Activated T-helper 17 cell treated with anti-CD3 and anti-CD28 coated beads, Interleukin-2, amount 50 U/mL, for 72 hours (primary cell): ENCODE measurements at places on chromosomes 11 and 22.
A peak's percentile ranks its signal among the peaks of the same experiment; 100 is the strongest.

GRCh38 chr11:129846508-129847335 lies 31.1 kb downstream of the TMEM45B start:
- ATAC-seq = peak; percentile 98

- peak; percentile 64 for ATAC-seq
Measured at GRCh38 chr11:82996966-82997606, 74.6 kb downstream of the RAB30 start.

DNA sequence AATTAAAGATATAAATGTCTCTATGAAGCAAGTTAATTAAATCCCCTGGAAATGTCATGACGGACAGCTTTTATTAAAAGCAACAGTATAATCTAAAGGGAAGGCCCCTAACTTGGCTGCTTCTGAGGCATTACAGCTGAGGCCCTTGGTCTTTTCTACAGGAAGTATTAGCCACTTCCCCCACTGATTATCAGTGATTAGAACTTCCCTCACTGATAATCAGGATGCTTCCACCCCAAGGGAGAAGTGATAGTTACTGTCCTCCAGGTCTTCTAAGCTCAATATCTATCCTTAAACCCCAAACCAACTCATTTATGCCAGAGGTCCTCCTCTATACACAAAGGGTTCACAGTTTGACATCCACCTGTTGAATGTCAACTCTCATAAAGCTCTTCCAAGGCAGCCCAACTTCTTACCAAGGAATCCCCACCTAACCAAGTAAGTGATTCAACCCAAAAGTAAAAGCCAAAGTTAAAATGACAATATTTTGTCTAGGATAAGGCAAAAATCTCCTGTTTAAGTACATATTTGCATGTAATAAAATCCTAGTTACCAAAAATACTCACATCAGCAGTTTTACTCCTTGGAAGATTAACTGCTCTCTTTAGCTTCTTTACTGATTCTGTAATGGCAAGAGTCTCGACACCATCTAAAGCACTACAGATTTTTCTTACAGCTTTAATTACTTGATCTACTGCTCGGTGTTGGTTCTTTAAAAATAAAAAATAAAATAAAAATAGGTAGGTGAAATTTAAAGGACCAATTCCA lies 58.6 kb upstream of the RPS13 start:
- ATAC-seq = no peak

- no peak for ATAC-seq
Measured at GRCh38 chr11:37849706-37850105, 1251.7 kb upstream of the RAG2 start.

DNA sequence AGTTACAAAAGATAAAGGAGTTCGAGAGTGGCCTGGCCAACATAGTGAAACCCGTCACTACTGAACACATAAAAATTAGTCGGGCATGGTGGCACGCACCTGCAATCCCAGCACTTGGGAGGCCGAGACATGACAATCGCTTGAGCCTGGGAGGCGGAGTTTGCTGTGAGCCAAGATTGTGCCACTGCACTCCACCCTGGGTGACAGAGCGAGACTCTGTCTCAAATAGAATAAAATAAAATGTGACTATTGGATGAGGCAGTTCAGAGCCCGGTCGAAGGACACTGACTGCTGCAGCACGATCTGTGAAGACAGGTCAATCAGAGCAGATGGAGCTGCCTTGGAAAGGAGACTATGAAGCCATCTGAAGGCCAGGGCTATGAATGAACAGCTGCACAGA lies 37.7 kb upstream of the ANO1 start:
- ATAC-seq = no peak

DNA sequence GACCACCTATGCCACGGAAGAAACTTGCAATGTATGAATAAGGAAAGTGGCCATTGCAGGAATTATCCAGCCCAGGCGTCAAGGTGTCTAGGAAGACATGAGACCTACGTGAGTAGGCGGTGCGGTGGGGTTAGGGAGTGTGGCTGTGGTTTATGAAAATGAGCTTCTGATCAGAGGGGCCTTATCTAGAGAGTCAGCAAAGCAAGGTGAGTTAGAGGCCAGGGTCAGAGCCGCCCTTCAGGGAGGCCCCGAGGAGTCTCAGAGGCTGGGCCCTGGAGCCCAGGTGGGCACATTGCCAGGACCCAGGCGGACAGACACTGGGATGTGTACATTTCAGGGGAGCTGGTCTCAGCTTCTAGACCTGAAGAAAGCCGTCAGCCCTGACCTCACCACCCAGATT lies 13.8 kb upstream of the LINC01488 start:
- no peak for ATAC-seq

DNA sequence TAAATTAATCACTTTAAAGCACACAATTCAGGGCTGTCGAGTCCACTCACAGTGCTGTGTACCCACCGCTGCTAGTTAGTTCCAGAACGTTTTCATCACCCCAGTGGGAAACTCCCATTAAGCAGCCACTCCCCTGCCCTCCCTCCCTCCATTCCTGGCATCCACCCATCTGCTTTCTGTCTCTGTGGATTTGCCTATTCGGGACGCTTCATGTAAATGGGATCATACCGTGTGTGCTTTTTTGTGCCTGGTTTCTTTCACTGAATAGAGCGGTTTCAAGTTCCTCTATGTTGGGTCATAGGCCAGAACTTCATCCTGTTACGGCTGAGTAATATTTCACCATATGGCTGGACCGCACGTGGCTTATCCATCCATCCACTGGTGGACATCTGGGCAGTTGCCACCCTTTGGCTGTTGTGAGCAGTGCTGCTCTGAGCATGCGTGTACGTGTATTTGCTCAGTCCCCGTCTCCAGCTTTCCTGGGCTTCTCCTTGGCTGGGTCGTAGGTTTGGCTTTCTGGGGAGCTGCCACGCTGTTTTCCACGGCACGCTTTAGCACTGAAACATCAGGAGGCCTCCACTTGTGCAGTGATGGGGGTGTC lies 30.1 kb downstream of the ARHGAP8 start:
- no peak for ATAC-seq

DNA sequence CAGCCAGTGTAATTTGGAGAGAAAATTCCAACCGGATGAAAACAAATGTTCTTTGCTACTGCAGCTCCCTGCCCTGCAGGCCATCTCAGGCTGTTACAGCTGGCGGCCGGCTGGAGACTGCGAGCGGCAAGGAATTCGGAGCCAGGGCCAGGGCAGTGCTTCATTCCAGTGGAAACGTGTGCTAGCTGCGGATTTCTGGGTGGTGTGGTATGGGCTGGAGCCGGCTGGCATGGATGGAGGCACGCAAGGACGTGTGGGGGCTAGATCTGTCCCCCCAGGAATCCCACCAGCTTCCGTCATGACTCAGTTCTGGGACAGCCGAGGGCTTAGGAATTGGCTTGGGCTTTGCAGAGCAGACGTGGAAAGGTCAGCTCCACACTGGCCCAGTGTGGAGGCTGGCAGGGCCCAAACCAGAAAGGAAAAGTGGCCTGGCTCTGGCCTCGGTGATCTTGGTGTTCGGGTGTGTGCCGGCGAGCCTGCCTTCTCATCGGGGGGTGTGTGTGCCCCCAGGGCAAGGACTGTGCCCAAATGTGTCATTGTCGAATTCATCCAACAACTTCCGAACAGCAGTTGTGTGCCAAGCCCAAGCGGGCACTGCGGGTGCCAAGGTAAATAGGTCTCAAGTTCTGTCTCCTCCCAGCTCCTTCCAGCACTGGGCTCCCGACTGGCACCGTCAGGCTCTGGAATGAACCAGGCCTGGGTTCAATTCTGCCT lies 48.1 kb upstream of the SHISAL1 start:
- ATAC-seq = no peak

GRCh38 chr22:45071618-45072017 lies 61.8 kb upstream of the PHF21B start:
- no peak for ATAC-seq

DNA sequence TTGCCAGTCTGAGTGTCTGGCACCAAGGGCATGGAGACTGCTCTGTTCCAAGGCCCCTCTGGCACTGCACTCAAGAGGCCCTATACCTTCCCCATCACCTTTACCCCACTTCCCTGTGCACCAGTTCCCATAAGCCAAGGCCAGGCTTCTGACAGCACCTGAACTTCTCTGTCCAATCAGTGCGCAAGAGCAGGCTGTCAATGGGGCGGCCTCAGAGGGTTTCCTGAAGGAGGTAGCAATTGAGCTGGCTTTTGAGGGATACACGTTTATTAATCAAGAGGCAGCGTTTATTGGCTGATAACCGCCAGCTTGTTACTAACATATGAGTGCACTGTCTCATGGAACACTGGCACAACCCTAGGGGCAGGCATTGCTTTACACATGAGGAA lies 2.1 kb downstream of the SH3BP1 start:
- no peak for ATAC-seq

DNA sequence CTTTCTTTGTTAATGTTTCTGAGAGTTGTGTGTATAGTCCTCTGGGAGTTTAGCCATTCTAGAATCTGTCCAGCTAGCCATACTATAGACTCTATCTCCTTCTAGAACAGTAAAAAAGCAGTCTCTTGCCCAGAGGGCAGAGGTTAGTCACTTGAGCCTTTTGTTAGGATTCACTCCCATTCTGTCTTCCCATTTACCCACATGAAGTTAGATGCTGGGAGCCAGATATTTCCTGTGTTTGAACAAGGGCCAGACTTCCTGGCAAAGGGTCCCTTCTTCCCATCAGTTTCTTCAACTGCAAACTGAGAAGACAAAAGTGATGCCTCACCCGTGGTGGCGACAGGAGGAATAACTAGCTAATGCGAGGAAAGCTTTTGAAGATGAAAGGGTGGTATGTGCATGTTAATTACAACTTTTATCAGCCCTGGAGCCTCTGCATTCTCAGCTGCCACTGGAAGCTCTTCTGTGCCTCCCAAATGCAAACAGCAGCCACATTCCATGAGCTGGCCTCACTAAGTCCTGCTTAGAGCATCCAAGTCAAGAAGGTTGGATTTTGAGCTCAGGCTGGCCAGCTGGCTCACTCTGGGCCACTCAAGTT lies 12.8 kb downstream of the CD44 start:
- no peak for ATAC-seq

DNA sequence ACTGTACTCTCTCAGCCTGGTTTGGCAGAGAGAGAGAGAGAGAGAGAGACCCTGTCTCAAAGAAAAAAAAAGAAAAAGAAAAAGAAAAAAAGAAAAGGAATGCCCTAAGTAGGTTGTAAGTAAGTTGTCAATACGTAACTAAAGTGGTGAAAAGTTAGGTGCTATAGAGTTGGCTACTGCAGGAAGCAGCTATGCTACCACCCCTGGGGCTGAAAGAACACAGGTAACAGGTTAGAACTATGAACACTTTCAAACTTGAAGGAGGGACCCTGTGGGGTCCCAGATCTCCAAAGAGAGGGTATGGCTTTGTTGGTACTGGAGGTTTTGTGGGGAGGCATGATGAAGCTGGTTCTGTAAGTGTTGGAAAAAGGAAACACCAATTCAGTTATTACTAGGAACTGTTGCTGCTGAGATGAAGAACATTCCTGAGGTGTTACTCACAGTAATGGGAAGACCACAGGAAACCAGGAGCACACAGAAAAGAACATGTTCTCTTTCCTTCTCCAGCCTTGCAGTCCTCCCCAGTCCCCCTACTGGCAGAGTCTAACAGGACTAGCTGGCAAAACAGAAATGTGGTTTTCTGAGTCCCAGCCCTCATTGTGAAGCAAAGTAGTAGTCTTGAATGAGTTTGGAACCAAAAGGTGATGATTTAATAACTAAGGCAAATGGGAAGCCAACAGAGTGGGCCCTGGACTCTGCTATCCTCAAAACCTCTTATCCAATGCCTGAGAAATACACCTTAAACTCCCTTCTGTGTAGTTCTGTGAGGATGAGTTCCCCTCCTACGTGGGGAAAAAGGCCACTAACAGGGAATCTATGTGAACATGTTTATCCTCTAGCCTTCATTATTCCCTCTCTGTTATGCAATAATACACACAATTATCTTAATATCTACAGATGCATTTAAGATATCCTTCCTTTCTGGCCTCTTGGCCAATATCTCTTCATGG lies 427.0 kb upstream of the DDI1 start:
- ATAC-seq = no peak

- peak; percentile 58 for ATAC-seq
Measured at GRCh38 chr11:47259232-47259977, 1.6 kb downstream of the NR1H3 start.

- ATAC-seq = no peak
Measured at GRCh38 chr11:44270403-44271273, 39.3 kb downstream of the ALX4 start.

DNA sequence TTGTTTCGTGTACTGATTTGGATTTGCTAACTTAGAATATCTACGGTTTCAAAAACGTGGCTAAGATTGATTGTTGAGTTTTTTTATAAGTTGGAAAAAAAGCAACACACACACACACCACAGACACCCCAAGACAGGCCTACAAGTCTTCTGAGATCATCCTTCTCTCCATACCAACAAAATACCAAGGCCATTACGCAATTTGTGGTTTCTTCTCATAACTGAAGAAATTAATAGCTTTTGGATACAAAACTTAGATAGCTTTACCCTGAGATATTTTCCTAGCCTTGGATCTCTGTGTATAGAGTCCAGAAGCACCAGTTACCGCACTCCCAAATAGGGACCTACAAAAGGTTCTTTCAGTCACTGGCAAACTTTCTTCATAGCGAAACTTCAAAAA lies 113.6 kb downstream of the SIK3 start:
- no peak for ATAC-seq

DNA sequence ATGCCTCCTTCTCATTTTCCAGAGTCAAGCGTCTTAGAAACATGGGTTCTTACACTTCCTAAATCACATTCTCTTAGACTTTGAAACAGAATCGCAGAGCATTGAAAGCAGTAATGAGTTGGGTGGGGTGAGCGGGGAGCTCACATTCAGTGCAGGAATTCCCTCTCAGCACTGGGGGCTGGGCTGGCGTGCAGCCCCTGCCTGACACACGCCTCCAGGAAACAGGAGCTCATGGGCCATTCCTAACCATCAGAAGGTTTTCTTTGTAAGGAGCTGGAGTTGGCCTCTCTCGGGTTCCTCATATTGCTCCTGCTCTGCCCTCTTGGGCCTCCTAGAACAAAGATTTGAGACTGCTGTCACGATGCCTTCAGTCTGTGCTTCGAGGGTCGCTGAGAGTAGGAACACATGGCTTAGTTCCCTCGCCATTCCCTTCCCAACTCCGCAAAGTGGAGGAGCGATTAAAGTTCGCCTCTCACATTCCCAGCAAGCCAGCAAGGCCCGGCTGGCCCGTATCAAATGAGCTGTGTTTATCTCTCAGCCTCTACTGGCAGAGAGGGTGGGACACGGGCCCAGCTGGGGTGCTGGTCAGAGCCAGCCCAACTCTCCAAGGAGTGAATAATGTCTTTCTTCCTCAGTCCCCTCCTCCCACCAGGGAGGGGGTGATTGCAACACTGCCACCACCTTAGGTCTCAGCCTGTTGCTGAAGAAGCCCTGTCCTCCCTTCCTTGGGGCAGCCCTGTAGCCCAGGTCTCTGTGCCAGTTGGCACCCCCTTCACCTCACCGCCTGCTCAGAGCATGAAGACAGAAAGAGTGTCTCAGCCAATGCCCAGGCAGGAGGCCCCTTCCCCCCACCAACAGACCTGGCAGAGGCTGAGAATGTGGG lies 10.4 kb downstream of the CHRDL2 start:
- ATAC-seq = no peak
